Suppressor macrophage (primary cell): ENCODE measurements at places on chromosomes 3 and 15.

- peak; percentile 18 for DNase-seq
Observed at GRCh38 chr3:38136393-38136776, 542 bp downstream of the ACAA1 start.

- DNase-seq, result no peak
Observed at GRCh38 chr3:64954995-64955636, 267.3 kb upstream of the ADAMTS9 start.

GRCh38 chr3:169475978-169476698 lies 187.4 kb downstream of the MECOM start:
- no peak for DNase-seq

DNA sequence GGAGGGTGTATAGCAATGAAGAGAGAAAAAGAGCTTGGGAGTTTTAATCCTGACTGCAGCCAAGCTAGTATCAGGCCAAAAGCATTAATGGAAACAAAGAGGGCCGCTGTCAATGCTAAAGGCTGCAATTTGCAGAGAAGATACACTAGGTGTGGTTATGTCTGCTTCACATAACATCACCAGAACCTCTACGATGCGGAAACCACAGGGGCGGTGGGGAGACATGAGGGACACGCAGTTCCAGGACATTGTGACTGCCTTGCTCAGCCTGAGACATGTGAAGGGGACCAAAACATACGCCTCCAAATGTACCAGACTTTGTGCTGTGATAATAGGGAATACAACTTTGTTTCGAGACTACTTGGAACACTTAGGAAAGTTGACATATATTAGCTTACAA lies 88.4 kb downstream of the APBA2 start:
- no peak for DNase-seq

DNA sequence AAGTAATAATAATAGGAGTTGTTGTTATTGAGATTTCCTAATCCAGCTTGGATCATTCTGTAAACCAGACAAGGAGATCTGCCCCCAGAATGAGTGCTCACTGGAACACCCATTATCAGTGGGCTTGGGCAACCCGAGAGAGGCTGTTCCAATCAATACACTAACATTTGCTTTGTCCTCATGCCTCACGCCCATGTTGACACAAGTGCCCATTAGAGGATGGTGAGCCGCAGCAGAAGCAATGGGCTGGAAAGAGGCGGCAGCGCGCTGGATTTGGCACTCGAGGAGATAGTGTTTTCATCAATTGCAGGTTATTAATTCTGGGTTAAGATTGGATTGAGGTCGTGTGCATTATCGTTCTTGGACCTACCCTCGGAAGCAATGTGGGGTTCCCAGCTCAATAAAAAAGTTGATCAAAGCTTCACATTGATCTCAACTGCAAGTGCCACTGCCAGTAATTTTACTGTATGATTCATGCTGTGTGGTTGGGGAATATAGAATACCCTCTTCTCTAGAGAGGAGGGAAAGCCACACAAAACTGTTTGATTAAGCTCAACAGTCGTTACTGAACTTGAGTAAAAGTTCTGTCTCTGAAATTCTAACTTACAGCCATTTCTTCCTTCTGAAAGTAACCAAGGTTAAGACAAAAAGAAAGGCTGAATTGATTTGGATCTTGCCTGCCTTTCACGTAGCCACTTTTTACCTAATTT lies 15.7 kb downstream of the LYZL4 start:
- DNase-seq, result no peak

DNA sequence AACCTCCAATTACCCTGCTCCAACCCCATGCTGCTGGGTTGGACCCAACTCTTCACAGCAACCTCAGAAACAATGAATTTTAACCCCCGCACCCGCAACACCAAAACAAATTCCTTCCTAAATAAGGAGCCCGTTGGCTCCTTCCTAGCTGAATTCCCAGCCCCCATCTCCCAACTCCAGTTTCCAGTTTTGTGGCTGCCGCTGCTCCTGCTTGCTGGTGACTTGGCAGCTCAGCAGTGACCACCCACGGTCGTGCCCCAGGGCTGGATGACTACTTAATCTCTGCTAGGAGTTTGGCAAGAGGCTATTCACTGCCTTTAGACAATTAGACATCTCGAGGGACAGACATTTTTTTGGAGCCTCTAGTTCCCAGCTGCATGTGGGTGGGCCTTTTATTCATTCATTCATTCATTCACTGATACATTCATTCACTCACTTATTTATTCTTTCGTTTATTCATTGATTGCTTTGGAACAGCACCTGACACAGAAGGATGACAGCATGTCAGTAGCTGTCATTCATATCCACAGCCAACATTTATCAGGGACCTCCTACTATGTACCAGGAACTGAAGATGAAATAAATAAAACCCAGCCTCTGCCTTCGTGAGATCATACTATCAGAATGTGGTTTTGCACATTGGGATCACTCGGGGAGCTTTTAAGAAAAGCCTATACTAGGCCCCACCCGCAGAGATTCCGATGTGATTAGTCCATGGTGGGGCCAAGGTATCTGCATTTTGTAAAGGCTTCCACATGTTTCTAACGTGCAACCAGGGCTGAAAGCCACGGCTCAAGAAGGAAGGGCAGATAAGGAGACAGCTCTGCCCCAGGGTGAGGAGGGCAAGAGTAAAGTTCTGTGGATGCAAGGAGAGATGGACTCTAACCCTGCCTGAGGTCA lies 256.5 kb downstream of the SHQ1 start:
- peak; percentile 61 for DNase-seq

DNA sequence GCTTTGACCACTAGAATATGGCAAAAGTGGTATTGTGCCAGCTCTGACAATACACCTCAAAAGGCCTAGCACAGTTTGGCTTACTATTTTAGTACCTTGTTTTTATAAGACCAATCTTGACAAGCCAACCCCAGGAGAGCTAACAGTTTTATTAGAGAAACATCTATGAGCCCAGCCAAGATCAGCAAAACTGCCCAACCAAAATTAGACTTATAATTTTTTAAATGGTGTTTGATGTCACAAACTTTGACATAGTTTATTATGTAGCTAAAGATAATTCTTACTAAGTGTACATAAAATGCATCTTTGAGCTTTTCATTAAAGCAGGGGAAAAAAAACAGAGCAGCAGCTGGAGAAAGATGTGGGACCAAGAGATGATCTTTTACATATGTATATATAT lies 537.5 kb downstream of the ZPLD1 start:
- DNase-seq, result no peak

DNA sequence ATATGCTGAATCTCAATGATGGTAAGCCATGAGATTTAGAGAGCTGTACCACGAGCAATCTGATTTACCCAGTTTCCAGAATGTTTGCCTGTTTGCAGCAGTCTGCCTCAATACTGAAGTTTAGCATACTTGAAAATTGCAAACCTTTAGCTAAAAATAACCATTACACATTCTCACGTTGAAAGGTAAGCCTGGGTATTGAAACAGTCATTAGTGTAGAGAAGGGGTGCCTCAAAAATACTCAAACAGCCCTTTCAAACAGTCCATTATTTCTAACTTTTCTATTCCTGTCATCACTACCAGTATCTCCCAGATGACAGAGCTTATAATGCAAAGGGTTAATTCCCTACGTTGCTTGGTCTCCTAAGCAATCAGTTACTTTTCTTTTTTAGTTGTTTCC lies 111.8 kb upstream of the MBNL1 start:
- no peak for DNase-seq

DNA sequence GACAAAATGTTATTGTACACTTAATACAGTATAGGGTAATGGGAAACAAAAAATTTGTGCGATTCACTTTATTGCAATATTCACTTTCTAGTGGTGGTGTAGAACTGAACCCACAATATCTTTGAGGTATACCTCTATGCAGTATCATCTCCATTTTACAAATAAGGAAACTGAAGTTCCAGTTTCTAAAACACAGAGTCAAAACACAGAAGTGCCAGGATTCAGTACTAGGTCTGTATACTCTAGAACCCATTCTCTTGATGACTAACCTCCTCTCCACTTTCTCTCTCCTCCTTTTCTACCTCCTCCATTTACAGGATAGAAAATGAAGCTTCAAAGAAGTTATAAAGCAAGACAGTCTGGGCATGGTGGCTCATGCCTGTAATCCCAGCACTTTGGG lies 62.2 kb downstream of the MB21D2 start:
- DNase-seq, result no peak

- no peak for DNase-seq
Observed at GRCh38 chr3:171115667-171116066, 89.1 kb upstream of the SLC2A2 start.

DNA sequence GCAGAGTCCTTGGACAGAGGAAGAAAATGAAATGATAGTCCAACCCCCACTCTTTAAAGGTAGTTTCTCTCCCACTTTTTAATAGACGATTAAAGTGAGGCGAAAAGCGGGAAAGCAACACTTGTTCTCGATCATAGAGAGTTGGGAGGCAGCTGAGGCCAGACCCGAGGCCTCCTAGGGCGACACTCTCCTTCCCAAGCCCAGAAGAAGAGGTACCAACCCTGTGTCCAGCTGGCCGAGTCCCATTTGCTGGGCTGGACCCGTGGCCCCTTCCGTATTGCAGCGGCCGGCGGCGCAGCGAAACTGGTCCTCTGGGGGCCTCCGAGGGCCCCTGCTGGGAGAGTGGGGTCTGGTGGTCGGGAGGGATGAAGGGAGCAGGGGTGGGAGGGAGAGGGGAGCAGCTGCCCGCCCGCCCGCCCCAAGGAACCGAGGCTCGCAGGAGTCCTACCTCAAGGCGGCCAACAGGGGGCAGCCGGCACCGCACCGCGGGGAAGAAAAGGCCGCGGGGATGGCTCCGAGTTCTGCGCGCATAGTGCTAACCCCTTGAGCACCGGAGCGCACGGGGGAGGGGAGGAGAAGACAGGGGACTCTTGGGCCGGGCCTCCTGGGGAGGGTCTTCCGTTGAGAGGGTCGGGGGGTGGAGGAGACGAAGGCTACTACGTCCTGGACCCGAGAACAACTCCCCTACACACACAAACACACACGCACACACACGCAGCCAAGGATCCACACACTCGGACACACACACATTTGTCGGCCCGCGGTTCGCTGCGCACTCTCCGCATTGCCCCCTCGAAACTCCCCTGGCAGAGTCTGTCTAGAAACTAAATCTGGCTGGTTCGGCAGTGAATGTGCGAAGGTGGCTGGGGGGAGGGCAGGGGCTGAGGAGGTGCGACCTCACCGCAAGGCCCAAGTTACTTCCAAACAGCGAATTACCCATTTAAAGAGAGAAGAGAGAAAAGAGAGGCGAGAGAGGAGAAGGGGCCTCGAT lies 2.0 kb downstream of the WNT5A start:
- peak; percentile 89 for DNase-seq

DNA sequence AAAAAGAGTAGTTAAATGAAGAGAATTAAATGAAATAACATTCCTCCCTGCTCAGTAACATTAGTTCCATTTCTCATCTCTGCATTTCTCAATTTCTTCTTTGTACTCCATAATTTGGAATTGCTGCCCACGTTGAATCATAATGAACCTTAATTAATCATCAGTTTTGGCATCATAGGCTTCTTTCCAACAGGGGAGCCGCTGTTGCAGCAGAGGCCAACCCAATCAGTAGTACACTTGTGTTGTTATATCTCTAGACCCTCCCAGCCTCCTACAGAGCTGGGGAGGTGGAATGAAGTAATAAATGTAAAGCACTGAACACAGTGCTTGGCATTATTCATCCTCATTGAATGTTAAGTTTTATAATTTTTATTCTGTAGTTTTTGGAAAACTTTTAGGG lies 240.7 kb downstream of the CHST2 start:
- DNase-seq, result no peak

DNA sequence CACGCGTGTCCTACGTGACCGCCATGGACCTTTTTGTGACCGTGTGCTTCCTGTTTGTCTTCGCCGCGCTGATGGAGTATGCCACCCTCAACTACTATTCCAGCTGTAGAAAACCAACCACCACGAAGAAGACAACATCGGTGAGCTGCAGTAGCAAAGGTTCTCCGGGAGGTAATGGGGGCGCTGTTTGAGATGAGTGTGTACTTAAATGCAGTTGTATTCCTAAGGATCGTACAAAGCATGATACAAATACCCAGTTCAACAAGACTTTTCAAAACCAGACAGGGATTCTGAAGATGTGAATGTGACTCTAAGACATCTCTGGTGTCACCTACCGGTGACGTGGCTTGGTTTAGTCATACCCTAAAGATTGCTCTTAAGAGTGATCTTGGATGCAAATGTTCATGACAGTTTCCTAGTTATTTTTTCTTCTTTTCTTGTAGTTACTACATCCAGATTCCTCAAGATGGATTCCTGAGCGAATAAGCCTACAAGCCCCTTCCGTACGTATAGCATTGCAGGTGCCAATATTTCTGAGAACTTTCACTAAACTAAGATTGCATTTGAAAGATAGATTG lies 556.6 kb downstream of the GABRG3 start:
- DNase-seq, result no peak

DNA sequence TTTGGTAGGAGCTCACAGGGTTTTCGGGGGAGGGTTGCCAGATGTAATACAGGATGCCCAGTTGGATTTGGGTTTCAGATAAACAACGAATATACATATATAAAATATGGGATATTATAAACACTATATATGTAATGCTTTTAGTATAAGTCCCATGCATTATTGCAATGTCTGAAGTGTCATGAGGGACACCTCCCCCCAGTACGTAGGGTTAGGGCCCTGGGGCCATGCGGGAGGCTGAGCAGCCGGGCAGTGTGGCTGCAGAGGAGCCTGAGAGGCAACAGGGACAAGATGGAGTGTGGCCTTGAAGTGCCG lies 148.9 kb downstream of the SMAD6 start:
- DNase-seq, result no peak
